ENCODE measurements at places on chromosomes 3 and 15.

DNA sequence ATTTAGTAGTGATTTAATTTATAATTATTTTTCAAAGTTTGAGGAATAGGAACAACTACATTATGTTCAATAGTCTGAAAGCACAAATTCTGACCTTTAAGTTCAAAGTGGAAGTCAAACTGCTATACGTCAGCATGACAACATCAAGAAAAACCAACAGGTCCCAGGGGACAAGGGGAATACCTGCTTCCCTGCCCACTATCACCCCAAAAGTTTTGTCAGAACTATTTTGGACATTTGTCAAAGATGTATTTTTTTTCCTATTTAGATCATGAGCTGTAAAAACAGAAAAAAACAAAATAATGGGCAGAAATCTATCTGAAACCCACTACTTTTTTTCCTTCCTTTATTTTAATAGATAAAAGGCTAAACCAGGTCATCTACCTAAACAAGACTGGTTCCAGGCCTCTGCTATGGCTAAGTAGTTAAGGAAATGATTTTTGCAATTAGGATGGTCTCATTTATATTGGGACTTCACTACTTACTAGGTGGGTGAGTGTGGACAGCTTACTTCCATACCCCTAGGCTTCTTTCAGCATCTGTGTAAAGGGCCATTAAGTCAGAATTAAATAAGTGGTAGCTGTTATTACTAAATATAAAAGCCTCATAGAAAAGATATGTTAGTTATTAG is 746.3 kb downstream of the FHIT start:
- DNase-seq, result no peak

DNA sequence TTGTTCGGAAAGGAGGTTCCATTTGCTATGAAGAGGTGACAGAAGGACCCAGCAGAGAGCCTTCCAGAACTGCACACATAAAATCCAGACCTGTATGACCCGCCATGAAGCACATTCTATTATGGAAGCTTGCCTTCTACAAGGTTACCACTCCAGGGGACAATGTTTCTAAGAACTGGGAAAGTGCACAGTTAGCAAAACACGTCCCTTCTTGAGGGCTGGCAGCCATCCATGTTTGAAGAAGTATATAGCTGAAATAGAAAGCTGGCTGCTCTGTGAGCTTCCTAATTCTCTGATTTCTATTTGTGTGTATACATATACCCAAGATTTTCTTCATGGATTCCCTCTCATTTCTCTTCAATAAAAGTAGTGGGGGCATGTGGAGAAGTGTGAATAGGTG is 74.6 kb downstream of the CNTN3 start:
- no peak for DNase-seq

DNA sequence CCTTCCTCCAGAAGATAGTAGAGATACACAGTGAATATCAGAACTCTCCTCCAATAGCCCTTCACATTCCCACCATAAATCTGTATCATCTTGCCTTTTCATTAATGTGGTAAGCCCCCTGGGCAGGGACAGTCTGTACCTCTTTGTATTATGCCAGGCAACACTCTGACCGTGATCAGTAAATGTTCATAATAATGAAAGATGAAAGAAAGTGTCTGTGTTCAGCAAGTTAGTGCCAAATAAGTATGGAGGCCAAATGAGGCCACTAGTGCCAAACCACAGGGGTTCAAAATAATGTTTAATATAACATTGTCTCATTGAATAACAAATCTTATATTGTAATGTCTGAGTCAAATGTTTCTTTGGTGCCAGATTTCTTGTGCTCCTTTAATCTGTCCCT is 104.3 kb downstream of the CMSS1 start:
- DNase-seq, result no peak

DNA sequence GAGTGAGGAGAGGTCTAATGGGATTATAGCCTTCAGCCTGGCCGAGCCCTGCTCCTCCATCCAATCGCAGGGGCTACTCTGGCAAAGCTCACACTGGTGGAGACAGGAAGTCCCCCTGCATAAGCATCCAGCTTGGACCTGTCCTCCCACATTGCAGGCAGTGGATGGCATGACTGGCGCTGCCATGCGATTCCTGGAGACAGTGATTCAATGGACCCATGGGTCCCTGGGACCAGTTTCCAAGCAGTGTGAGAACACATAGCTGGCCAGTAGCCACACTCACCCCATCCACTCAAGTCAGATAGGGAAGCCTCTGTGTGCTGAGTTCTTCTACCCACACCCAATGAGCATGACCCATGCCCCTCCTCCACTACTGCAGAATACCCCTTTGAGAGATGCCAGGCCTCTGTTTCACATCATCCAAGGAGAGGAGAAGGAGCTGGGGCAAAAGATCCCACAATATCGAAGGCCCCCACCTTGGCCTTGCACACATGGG is 18.1 kb upstream of the POC1A start:
- no peak for DNase-seq

Data from bronchial epithelial cell (primary cell).